ENCODE measurements at places on chromosomes 2 and 18.

- H3K27ac ChIP-seq, result no peak overlapping the region
- no peaks in the 10 kb centered on the region for H3K36me3 ChIP-seq
- H3K4me1 ChIP-seq, result no peaks in the 10 kb centered on the region
- no peak overlapping the region for H3K4me3 ChIP-seq
- H3K27me3 ChIP-seq, result no peaks in the 10 kb centered on the region
Measured at GRCh38 chr18:49525981-49526380, 35.9 kb upstream of the LIPG start.

GRCh38 chr2:103135679-103136078, 373.8 kb downstream of the TMEM182 start:
- DNase-seq, result no peak
- H3K4me1 ChIP-seq, result no peaks in the 10 kb centered on the region
- H3K27ac ChIP-seq, result no peak overlapping the region
- no peaks in the 10 kb centered on the region for H3K36me3 ChIP-seq

- no peaks in the 10 kb centered on the region for H3K27me3 ChIP-seq
- DNase-seq, result no peak
- no peak overlapping the region for H3K4me3 ChIP-seq
- no peak overlapping the region for H3K27ac ChIP-seq
- H3K36me3 ChIP-seq, result no peaks in the 10 kb centered on the region
- no peaks in the 10 kb centered on the region for H3K4me1 ChIP-seq
Measured at GRCh38 chr18:39425172-39425850, 1859.7 kb upstream of the CELF4 start.

DNA sequence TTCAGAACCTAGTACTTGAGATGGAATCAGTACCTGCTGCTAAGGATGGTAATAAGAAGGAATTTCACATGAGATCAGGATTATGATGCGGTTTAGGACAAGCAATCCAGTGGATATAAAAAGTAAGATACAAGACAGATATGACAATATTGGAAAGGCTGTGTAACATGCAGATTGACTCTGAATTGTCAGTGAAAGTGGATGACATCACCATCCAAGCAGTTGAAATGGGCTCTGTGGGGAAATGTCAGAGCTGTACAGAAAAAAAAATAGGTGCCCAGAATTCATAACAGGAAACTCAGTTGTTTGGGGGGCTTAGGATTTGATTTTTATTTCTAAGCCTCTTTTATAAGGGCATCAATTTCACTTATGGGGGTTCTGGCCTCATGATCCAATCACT, 438.3 kb downstream of the SPAG16 start:
- H3K27ac ChIP-seq, result no peak overlapping the region
- no peaks in the 10 kb centered on the region for H3K4me1 ChIP-seq
- no peaks in the 10 kb centered on the region for H3K36me3 ChIP-seq
- DNase-seq, result no peak
- H3K4me3 ChIP-seq, result no peak overlapping the region

DNA sequence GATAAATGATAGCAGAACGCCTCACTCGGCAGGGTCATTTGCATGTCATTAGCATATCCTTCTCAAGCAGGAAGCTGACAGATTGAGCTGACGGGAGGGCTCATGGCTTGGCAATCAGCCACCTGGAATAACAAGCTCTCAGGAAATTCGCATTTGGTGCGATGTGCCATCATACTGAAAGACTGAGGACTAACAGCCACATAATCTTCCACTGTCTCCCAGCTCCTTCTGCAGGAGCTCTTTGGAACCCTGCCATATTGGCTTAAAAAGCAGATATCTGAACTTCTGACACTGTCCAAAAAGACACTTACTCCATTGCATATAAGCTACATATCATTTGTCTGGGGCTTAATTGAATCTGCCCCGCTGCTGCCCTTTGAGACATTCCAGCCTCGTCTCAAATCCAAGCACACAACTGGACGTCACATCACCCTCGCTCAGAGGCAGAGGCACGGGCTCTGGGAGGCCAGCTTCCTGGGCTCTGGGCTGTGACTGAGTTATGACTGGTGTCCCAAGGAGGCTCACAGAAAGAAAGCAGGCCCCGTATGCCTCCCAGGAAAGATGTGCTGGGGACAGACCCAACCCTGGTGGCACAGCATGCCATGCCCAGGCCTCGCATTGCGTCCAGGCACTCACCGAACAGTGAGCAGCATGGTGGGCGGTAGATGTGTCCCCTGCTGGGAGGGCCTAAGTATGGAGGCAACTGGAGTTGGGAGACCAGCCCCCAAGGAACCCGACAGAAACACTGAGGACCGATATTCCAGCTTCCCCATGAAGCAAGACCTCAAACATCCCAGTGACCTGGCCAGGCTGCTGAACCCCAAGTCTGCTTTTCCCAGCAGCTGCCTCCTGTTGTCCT, 228.0 kb downstream of the ATAD2B start:
- H3K27me3 ChIP-seq, result no peaks in the 10 kb centered on the region
- H3K4me1 ChIP-seq, result no peaks in the 10 kb centered on the region
- no peaks in the 10 kb centered on the region for H3K36me3 ChIP-seq
- no peak overlapping the region for H3K27ac ChIP-seq
- H3K4me3 ChIP-seq, result no peak overlapping the region

DNA sequence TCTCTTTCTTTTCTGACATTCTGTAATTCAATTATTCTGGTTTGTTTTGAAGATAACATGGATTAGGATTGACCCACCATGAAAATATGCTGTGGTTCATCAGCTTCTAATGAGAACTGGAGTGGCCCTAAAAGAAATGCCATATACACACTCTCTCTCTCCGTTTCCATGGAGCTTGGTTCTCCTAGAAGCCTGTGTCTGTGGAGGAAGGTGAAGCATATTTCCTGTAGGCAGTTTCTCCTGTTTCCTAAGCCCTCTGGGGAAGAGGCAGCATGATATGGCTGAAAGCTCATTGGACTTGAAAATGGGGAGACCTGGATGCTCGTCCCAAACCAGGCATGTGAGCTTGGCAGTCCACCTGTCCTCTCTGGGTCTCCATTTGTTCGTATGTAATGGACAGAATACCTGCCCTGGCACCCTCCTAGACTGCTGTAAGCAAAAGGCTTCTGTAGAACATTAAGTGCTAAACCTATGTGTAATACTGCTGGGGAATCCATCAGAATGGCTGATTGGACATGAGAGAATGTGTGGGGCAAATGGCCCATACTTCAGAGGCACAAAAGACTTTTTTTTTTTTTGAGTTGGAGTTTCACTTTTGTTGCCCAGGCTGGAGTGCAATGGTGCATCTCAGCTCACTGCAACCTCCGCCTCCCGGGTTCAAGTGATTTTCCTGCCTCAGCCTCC, 75.3 kb upstream of the PPP1CB start:
- H3K27ac ChIP-seq, result no peak overlapping the region
- H3K4me1 ChIP-seq, result peaks cover 9% of the 10 kb centered on the region
- H3K36me3 ChIP-seq, result no peaks in the 10 kb centered on the region
- no peak overlapping the region for H3K4me3 ChIP-seq

Data from left lung (tissue), 14 donors.